ENCODE measurements at places on chromosomes 12 and 14.

DNA sequence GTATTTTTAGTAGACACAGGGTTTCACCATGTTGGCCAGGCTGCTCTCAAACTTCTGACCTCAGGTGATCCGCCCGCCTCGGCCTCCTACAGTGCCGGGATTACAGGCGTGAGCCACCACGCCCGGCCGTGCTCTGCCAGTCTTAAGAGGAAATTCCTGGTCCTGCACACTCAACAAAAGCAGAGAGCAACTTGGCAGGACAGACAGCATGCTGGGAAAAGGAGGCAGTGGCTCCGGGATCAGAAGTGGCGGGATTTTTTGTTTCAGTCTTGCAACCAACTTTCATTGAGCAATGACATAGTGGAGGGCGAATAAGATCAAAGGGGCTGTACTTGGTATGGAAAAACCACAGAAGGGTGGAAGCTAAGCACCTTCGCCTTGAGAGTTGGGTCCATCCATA lies 2.1 kb downstream of the CKAP4 start:
- DNase-seq, result no peak

- peak; percentile 35 for DNase-seq
These were observed 62.1 kb upstream of the KIF21A start for GRCh38 chr12:39505023-39505422.

DNA sequence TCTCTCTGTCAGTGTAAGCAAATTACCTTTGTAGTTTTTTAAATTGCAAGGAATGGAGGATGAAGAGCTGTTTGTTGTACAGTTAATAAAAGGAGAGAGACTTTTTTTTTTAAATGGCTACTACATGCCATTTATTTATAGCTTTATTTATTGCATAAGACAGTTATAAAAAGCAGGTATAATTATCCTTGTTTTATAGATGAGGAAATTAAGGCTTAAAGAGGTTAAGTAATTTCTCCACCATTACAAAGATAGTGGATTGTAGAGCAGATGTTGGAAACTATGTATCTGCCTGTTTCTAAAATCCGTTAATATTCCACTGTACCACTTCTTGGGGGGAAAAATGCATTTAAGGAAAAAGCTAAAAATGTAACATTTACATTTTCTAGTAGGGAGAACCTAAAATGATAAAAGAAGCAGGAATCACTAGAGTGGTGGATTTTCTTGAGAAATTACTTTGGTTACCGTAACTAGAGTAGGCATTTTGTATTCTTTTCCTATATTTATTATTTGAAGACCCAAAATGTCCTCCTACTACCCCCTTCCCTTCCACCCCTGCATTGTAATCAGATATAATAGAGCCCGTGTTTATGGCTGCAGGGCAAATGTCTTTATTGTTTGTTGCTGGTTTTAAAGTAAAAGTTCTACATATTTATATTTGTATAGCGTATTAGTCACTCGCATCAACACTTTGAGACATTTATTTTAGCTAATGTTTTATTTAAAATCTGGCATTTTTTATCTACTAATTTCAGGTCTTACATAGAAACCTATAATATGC lies 2.3 kb downstream of the SNAPC1 start:
- DNase-seq, result no peak

- no peak for DNase-seq
These were observed 251.4 kb upstream of the ATP2B1 start for GRCh38 chr12:89960011-89960507.

- no peak for DNase-seq
These were observed 178.1 kb downstream of the BTG1 start for GRCh38 chr12:91967590-91967989.

GRCh38 chr12:78388461-78388860 lies 476.1 kb upstream of the SYT1 start:
- no peak for DNase-seq

DNA sequence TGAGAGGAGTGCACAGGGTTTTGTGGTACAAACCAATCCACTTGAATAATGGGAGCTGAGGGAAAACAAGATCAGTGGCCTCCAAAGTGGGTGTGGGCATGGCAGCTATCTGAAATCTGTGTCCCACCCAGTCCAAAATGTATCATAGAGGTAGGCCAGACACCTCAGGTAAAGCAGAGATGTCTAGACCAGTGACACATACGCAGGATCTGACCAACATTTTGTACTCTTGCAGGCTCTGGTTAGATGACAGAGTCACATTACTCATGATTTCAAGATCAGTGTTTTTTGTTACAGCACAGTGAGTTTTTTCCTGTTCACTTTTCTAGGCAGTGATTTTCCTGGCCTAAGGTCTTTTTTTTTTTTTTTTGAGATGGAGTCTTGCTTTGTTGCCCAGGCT lies 211.8 kb downstream of the PCNX1 start:
- DNase-seq, result no peak

GRCh38 chr12:48882315-48882687 lies 16.6 kb upstream of the RND1 start:
- no peak for DNase-seq

GRCh38 chr12:14773685-14774073 lies 29.6 kb downstream of the WBP11 start:
- no peak for DNase-seq

- DNase-seq, result no peak
These were observed 23.1 kb upstream of the RNASE12 start for GRCh38 chr14:20614038-20614840.

GRCh38 chr12:57760347-57760982 lies 5.6 kb downstream of the MARCHF9 start:
- no peak for DNase-seq

- no peak for DNase-seq
These were observed 158.0 kb upstream of the AMIGO2 start for GRCh38 chr12:47237751-47238211.

- DNase-seq, result no peak
These were observed 294.2 kb downstream of the MED13L start for GRCh38 chr12:115983226-115983798.
